ENCODE measurements at places on chromosomes 11 and 22.

- no peak for DNase-seq
Observed at GRCh38 chr11:117292616-117293015, 1.5 kb downstream of the BACE1-AS start.

GRCh38 chr22:21760640-21761039 lies 25.0 kb upstream of the YPEL1 start:
- no peak for DNase-seq

- no peak for DNase-seq
Observed at GRCh38 chr22:44242946-44243724, 62.4 kb downstream of the PARVG start.

GRCh38 chr11:122099374-122100036 lies 16.5 kb downstream of the BLID start:
- no peak for DNase-seq

GRCh38 chr11:106989078-106989455 lies 29.2 kb downstream of the GUCY1A2 start:
- DNase-seq: no peak

All from T follicular helper cell (primary cell).